ENCODE measurements at places on chromosomes 13 and 19.

DNA sequence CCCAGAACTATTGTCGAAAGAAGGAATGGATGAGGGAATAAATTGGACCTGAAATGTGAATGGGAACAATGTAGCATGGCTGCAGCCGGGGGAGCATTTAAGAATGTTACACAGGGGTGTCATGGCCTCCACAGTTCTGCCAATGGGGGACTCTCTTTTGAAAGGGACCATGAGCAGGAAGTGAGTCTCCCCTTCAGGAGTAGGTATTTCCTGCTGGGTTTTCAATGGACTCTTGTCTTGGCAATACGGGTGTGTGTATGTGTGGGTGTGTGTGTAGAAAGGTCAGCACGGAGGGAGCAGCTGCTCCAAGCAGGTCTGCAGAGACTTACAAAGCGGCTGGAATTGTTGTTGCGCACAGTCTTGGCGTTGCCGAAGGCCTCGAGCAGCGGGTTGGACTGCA, 24.4 kb downstream of the MYO1F start:
- no peak for DNase-seq

DNA sequence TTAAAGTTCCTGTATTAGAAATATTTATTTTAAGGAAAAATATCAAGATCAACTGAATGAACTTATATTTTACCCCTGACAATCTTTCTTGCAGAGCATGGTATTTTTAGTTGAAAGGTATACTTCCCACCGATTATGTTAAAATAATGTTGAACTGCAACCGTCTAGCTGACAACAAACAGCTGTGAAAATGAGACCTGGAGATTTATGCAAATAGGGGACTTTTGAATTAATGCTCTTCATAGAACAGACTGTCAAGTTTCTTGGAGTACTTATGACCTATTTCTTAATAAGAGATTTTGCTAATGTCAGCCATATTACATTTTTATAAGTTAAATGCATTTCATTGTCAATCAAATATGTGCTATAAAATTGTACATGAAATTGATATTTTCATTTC, 210.9 kb downstream of the NALCN start:
- DNase-seq = no peak

GRCh38 chr13:113359571-113359970, 4.4 kb downstream of the GRTP1 start:
- no peak for DNase-seq

- DNase-seq = no peak
Measured at GRCh38 chr13:71090990-71091389, 776.0 kb downstream of the DACH1 start.

GRCh38 chr13:61880578-61881283, 465.1 kb upstream of the PCDH20 start:
- no peak for DNase-seq

DNA sequence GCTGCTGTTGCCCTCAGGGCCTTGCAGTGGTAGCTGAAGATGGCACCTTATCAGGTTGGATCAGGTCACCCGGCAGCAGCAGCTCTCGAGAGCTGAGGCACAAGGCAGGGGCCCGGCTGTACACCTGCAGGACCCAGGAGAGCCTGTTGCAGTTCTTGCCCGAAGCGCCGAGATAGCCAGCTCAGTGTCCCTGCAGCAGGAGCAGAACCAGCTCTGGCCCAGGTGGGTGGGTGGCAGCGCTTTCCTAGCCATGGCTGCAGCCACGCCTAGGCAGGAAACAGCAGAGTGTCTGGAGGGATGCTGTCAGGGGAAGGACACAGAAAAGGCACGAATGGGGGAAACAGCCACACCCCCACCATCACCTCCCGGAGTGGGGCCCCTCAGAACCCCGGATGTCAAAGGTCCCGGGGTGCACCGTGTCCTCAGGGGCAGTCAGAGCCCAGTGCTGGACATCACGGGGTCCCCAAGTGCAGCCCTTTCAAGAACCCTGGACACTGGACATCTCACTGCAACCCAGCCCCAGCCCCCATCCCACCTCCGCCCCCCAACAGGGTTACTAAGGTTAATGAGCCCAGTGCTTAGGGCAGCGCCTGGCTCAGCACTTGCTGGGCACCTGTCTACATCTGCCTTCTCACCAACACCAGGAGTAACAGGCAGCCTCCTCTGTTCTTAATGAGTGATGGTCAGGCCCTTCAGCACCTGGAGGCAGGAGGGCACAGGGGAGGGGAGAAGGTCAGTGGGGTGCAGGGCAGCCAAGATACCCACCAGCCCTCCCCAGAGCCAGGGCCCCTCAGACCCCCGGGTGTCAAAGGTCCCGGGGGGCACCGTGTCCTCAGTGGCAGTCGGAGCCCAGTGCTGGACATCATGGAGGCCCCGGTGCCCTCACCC, 8.7 kb downstream of the ACP4 start:
- DNase-seq = no peak

DNA sequence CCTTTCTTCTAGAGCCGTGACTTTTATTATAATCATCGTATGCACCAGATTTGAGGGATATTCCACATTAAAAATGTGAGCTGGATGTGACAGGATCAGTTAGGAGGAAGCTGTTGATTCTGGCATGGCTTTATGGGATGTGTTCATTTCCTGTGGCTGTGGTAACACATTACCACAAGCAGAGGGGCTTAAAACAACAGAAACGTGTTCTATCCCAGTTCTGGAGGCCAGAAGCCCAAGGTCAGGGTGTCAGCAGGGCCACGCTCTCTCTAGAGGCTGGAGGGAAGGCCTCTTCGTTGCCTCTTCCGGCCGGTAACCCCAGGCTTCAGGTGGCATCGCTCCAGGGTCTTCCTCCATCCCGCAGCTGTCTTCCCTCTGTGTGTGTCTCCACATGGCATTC, 14.5 kb downstream of the MED25 start:
- DNase-seq = no peak

DNA sequence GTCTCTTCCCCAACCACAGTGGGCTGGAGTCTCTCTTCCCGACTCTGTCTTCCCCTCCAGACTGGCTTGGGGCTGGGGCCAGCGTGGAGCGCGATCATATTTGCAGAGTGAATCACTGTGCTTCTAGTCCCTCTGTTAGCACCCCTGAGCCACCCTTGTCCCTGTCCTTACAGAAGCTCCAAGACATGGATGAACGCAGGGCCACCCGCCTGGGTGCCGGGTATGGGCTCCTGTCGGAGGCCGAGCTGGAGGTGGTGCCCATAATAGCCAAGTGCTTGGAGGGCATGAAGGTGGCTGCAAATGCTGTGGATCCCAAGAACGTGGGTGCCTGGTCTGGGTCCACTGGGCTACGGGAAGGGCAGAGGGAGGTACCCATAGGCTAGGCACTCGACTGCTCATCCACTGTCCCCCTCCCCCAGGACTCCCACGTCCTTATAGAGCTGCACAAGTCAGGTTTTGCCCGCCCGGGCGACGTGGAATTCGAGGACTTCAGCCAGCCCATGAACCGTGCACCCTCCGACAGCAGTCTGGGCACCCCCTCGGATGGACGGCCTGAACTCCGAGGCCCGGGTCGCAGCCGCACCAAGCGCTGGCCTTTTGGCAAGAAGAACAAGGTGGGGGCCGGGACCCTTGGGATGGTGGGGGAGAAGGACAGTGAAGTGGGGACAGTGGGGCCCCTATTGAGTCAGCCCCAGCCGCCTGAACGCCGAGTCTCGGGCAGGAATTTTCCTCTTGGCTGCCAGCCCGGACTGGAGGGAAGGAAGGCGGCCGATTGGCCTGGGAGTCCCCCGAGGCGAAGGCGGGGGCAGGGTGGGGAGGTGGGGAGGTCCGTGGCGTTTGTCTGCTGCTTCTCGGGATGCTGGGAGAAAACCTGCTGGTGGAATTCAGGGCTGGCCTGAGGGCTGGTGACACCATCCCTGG, 5.2 kb downstream of the TRIP10 start:
- DNase-seq = no peak

DNA sequence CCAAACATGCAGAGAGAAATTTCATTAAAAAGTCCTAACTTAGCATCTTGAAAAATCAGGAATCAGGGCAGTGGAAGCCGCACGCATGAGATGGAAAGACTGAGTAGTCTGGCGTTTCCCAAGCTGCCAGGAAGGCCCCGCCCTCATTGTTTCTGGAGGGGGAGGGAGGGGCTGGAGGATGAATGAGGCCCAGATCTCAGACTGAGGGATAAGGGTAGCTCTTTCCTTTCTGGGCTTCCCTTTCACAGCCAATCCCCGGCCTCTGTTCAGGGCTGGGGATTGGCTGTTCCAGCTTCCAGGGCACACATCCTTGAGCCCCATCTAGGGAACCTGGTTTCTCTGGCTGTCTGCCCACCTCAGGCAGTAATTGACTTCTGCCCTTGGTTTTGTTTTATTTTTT, 7.3 kb downstream of the C19orf53 start:
- no peak for DNase-seq

GRCh38 chr19:47232422-47233211, 1.6 kb upstream of the BBC3 start:
- no peak for DNase-seq

DNA sequence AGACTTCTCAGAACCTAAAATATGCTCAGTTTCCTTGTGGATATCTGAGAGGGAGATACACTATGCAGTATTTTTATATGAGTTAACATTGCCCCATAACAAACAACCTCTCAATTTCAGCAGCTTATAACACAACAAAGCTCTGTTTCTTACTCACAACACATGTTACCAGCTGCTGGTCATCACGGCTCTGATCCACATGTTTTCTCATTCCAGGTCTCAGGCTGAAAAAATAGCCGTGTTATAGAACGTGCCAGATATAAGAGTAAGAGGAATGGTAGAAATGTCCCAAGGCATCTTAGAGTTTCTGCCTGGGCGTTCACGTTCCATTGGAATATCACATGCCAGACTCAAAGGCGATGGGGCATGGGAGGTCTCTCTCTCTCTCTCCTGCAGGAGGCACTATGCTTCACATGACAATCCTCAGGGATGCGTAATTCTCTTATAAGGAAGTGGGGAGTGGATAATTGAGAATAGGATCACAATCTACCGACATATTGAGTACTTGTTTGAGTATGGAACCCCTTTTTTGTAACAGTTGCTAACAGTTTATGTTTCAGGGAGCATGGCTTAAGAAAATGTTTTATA, 246.6 kb downstream of the NHLRC3 start:
- no peak for DNase-seq

DNA sequence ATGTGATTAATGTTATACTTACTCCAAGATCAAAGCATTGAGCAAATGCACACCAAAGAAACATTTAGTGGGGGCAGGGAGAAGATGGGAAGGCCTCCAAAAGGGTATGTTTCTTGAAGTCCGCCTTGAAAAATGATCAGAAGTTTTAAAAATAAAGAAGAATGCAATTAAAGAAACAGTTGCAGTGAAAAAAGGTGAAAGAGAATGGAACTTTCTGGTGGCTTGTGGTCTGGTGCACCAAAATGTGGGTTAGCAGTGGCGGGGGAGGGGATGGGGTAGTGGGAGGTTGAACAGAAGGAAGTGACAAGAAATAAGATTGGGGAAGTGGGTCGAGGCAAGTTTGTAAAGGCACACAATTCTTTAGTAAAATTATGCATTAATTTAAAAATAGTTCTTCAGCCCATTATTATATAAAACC, 2.5 kb downstream of the LCP1 start:
- peak; percentile 52 for DNase-seq

DNA sequence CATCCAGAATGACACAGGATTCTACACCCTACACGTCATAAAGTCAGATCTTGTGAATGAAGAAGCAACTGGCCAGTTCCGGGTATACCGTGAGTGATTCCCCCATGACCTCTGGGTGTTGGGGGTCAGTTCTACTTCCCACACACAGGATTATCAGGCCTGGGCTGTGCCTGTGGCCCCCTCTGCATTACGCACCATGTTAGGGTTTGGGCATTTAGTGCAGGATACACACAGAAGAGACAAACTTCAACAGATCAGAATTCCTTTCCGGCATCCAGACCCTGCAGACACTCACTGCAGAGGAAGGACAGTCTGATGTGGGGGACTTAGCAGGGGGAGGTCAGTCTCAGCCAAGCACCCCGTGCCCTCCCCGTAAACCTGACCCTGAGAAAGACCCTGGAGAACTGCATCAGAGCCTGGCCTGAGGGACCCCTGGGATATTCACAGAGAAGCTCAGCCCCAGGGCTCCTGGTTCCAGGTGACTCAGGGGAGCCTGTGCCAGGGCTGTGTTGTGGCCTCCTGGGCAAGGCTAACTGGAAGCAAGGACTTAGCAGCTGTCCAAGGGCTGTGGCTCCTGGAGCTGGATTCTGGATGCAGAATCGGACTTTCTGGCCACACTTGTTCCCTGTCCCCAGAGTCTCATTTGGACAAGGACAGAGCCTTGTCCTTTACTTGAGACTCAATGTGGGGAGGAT, 1.7 kb downstream of the CEACAM5 start:
- no peak for DNase-seq

Data from stimulated activated CD4-positive, alpha-beta T cell treated with anti-CD3 and anti-CD28 coated beads, Interleukin-1b, Interleukin-23, amount 100 ng/mL, for 1 hour (primary cell).